Activated naive CD8-positive, alpha-beta T cell treated with anti-CD3 and anti-CD28 coated beads, Interleukin-2, amount 50 U/mL, for 24 hours (primary cell): ENCODE measurements at places on chromosomes 1 and 21.

DNA sequence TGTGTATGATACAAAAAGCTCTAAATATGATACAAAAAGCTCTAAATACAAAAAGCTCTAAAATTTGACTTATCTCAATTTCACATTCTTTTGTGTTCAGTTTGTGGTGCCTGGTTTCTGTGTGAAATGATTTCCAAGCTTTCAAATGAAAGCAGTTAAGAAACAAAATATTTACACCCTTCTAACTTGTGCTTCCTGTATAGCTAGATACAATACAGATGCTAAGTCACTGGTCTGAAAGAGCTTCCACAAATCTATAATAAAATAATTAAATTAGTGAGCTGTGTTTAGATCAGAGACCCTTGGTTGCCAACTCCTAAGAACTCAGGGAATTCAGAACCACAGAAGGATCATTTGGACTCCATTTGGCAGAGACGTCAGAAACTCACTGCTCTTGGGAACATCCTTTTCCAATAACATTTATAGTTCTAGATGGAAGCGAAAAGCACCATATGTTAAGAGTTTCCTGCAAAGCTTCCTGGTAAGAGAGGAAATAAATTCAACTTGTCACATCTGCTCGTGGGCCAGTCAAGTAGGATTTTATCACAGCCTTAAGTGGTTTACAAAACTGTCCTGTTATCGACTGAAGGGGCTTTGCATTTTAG lies 1079.1 kb downstream of the ADGRL2 start:
- no peak for DNase-seq

DNA sequence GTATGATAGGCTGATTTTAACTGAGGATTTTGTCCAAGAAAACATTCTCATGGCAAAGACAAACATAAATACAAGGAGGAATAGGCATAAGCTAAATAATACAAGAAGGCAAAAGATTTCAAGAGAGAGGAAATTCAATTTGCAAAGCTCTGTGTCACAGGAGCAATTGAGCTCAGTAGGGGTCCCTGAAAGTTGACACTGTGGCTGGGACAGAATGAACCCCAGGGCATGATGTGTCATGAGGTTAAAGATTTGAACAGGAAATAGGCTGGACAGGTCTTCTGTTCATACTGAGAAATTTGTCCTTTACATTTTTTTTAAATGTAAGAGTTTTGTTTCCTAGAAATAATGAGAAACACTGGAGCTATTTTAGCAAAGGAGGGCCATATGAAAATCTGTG lies 555.4 kb upstream of the NEGR1 start:
- DNase-seq, result no peak

DNA sequence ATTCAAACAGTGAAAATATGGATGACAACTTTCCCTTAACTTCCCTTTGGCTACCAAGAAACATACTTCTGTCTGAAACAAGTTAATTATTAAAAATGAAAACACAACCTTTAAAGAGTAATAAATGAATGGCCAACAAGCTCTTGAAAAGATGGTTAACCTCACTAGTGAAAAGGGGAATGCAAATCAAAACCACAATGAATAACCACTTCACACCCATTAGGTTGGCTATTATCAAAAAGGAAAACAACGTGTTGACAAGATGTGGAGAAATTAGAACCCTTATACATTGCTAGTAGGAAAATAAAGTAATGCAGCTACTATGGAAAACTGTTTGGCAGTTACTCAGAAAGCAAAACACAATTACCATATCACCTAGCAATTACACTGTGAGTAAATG lies 14.1 kb downstream of the COP1 start:
- no peak for DNase-seq

GRCh38 chr1:64140596-64140995 lies 62.8 kb upstream of the UBE2U start:
- no peak for DNase-seq

GRCh38 chr1:228415221-228415620 lies 1.4 kb downstream of the TRIM17 start:
- DNase-seq, result no peak

- no peak for DNase-seq
Measured at GRCh38 chr1:198858033-198858432, 219.2 kb downstream of the PTPRC start.

- no peak for DNase-seq
Measured at GRCh38 chr1:27979151-27979858, 19.5 kb downstream of the XKR8 start.

DNA sequence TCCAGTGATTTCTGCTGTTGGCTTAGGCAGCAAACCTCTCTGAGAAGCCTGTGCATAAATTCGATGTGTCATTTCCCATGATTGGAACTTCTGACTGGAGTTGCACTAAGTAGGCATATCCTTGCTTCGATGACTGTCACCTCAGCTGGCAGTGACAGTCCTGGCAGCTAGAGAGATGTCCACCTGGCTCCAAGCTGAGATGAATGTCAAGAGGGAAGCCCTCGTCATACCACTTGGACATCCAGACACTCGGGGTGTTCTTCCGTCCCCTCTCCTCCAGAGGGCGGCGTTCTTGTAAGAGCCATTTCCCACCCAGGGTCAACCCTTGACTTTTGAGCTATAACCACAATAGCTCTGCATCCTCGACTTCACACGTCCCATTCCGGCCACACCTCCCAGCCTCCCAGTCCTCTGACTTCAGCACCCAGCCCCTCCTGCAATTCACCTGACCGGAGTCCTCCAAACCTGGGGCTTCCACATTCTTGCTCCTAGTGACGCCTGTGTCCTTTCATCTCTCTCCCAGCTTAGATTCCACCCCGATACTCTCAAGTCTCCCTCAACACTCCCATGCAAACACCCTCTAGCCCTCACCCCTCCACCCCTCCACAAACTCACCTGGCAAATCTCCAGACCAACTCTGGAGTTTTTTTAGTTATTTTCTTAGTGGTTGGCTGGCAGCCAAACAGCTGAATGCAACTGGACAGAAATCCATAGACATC lies 17.3 kb downstream of the CA6 start:
- peak; percentile 72 for DNase-seq

GRCh38 chr1:24391882-24392603 lies 21.5 kb downstream of the STPG1 start:
- peak; percentile 72 for DNase-seq

- DNase-seq, result no peak
Measured at GRCh38 chr1:172723251-172723650, 64.3 kb downstream of the FASLG start.

- no peak for DNase-seq
Measured at GRCh38 chr1:56535362-56535761, 44.0 kb downstream of the PLPP3 start.

GRCh38 chr1:235931171-235931738 lies 64.5 kb upstream of the LYST start:
- no peak for DNase-seq

DNA sequence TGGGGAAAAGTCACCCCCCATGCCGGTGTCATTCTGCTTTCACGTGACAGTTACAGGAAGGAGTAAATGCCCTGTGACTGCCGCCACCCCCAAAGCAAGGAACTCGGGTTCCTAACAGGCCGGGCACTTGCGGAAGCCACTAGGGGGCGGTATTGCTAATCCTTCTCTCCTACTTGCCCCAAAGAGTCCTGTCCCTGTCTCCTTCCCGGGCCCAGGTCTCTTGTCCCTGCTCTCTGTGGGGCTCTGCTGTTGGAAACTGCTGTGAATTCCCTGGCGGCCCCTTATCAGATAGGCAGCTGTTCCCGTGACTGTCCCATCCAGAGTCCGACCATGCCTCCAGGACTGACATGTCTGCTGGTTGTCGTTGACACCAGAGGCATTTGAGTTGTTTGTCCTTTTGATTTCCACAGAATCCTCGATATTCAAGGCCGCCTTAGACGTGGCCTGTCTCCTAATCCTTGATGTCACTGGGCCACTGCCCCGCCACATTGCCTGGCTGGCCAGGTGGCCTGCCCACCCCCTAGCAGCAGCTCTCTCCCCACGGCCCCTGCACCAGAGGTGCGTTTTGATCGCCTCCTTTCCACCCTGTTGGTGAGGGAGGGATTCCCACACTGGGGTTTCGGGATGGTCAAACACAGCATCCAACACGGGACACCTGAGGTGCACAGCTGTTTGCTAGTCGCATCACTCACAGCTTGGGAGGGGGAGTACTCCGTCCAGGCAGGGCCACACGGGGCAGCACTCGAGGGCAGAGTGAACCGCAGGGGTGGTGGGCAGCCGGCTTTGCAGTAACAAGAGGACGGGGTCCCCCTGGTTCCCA lies 37.3 kb downstream of the CHAF1B start:
- peak; percentile 62 for DNase-seq

DNA sequence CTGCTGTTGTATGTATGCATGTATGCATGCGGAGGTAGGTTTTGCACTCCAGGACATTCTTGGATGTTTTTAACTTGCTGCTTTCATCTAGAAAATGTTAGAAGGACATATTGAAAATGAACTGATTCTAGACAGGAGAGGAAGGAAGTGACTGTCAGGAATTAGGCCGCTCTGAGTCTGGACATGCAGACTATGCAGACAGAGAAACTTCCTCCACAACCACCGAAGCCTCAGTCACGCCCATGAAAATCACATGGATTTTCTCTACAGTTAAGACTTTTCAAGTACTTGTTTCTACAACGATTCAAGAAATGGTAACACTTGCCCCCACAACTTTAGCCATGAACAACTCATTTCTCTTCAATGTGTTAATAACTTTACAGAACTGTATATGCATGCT lies 211.1 kb downstream of the SMYD3 start:
- DNase-seq, result no peak

- DNase-seq, result no peak
Measured at GRCh38 chr1:234120327-234120944, 216.0 kb downstream of the SLC35F3 start.

DNA sequence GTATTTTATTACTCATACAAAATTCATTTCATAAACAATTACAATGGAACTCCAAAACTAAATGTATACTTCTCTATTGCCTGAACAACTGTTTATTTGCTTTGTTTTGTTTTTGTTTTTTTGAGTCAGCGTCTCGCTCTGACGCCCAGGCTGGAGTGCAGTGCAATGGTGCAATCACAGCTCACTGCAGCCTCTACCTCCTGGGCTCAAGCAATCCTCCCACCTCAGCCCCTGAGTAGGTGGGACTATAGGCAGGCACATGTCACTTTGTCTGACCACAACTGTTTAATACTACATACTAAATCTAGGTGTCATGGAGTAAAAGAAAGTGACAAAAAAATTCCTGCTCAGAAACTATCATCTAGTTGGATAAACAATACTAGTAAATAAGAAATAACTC lies 49.3 kb downstream of the RAB3GAP2 start:
- no peak for DNase-seq

GRCh38 chr1:100683448-100684349 lies 35.8 kb upstream of the VCAM1 start:
- DNase-seq, result no peak

DNA sequence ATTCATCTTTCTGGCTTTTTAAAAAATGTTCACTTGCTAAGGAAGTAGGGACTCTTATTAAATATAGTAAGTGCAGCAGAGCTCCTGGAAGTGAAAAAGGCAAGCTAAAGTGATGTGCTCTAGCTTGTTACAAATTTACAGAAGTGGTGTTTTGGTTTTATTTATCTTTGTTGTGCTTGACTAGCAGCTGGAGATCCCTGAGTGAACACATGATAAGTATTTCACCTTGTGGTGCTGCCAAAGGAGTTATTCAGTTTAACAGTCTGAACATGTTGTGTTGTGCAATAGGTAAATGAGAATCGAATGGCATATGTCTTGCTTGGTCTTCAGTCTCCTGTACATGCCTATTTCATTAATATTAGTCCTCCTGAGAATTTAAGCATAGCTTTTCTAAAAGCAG lies 315.7 kb downstream of the TPR start:
- no peak for DNase-seq

DNA sequence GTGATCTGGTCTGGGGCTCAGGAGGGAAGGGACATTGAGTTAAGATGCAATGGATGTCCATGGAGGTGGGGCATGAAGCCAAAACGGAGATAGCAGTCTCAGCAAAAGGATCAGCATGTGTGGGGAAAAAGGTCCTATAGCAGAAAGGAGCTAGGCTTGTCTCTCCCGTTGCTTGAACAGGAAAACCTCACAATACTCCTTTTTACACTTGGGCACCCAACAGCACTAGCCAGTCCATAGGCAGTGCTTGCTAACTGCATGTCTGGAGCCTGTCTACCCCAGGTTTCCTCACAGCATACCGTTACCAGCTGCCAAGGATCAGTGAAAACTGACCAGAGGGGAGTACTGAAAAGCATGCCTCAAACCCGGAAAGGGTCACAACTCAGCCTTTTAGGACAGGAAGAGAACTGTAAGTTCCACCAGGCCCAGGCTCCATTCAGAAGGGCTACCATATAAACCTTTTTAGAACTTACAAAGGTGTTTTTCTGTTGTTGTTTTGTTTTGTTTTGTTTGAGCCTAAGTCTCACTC lies 78.6 kb downstream of the JAK1 start:
- no peak for DNase-seq

GRCh38 chr1:56236688-56237087 lies 342.7 kb downstream of the PLPP3 start:
- DNase-seq, result no peak

GRCh38 chr1:39328095-39328494 lies 123.6 kb downstream of the MACF1 start:
- DNase-seq, result no peak

GRCh38 chr1:76113446-76113845 lies 38.9 kb downstream of the ST6GALNAC3 start:
- no peak for DNase-seq

DNA sequence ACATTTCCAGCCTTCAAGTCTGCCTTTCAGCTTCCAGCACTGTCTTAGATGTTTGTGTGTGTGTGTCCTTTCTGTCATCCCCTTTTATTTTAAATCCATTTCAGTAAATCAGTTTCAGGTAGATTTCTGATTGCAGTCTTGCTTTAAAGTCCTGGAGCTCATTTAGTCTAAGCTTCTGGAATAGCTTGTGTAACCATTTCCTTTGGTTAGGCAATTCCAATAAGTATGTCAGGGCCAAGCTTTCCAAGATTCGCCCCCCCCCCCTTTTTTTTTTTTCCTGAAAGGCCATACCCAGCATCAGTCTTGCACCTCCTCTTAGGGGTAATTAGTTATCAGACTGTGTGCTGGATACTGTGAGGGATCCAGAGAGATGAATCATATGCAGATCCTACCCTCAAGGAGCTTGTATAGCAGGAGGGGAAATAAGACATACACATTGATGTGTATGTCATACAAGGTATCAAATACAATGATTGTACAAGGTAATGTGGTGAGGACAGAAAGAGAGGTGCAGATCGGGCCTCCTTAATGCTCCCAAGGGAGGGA lies 41.3 kb downstream of the NFYC start:
- no peak for DNase-seq

GRCh38 chr1:153389401-153389800 lies 1.5 kb downstream of the S100A8 start:
- no peak for DNase-seq

GRCh38 chr1:46820076-46820475 lies 21.2 kb downstream of the CYP4B1 start:
- no peak for DNase-seq

- DNase-seq, result no peak
Measured at GRCh38 chr1:203199816-203200571, 13.5 kb upstream of the CHI3L1 start.
